Right lung (tissue), 10 donors: ENCODE measurements at places on chromosomes 13 and 19.

DNA sequence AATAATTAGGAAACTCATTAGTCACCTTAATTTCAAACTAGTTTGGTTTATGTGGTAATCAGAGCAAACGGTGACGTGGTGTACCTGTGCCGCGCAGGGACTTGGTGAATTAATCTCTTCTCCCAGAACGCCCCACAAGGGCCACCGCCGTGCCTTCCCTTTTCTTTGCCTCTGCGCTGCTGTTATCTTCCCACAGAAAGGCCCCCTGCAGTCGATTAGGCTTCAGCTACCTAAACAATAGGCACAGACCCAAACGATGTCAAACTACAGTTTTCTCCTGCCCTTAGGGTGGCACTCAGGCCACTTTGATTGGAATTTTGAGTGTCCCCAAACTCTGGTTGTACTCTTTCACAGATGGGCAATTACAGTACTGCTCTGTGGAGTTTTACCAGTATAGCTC lies 115.5 kb downstream of the GGACT start:
- no peak for DNase-seq

DNA sequence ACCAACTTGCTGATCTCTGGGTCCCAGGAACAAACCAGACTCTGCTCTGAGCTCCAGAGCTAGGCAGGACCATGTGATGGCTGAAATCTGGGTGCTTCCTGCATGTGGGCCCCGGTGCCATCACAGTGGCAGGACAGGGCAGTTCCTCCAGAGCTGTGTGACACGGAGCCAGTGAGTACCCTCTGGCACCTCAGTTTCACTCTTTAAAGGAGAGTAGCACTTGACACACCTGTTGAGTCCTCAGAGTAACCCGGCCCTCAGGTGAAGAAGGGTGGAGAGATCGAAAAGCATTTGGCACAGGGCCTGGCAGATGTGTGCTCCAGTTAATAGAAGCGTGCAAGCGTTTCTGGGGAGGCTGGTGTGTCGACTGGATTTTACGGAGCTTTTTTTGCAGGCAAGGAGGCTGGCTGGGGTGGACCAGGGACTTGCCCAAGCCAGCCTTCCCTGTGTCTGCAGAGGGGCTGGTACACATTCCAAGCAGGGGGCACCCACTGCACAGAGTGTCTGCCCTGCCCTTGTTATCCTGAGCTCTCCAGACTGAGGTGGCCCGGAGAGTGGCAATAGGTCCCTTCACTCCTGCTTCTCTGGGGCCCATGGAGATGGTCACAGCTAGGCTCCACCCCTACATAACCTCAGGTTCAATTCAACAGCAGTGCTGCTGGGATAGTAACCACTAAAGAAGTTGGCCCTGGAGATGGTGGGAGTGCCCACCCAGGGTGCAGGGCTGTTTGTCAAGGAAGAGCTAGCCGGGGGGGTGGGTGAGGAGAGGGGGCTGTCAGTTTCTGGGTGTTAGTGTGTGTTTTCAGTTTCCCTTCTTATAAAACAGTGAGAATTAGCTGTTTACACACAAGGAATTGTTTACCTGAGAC lies 8.3 kb downstream of the RPS19 start:
- no peak for DNase-seq

- no peak for DNase-seq
Measured at GRCh38 chr19:45814851-45815480, at the start of gene RSPH6A. Gene RSPH6A, minus strand, starts transcription at chr19:45815308. Its CDS starts 132 bp downstream, at chr19:45815176.

DNA sequence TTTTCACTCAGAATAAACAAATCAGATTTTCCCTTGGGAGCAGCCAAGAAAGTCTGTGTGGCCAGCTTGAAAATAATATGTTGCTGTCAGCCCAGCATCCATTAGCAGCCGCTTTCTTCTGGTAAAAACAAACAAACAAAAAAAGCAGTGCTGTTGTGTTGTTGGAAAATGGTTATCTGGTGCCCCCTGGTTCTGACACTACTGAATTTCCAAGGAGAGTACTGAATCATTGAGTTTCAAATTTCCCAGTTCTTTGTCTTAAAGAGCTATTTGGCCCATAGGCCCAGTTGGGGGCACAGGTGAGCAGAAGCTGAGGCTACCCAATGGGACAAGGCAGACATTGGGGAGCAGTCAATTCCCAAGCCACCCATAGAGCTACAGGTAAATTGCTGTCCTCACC lies 995.9 kb downstream of the UQCRFS1 start:
- DNase-seq, result peak; percentile 66

DNA sequence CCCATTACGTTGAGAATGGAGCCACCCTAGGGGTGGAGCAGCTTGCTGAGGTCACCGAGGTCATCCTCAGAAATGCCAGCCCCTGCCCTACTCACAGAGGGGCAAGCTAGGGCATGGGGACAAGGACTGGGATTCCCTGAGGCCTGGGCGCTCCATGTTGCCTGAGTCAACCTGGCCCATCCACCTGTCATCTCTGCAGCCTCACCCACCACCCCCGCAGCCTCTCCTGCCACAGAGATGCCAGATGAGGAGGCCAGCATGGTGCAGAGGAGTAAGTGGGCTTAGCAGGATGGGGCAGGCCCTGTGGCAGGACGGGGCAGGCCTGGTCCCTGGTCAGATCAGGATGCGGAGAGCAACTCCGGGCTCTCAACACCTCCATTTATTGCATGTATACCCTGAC lies 9.5 kb downstream of the NKPD1 start:
- DNase-seq, result no peak

- no peak for DNase-seq
Measured at GRCh38 chr13:79081942-79082341, 324.1 kb downstream of the RBM26 start.

DNA sequence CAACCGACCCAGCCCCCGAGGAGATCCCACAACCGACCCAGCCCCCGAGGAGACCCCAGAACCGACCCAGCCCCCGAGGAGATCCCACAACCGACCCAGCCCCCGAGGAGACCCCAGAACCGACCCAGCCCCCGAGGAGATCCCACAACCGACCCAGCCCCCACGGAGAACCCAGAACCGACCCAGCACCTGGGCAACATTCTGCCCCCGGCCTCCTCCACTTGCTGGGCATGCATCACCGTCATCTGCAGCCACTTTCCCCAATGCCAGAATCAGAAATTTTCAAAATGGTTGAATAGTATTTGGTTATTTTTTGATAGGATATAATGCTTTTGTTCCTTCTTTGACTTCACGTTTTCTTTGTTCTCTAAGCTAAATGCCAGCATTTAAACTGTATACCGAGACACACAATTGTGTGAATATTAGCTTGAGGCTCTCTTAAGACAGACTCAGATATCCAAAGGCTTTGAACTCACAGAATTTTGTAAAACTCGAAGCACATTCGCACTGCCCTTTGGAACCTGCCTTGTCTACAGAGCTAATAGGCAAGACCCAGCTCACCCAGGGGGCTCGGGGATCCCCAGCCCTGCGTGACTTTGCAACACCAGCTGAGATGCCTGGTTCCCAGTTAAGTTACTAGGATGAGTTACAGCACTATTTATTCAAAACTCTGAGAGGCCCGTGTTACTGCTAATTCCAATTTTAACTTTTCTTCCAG lies 15.5 kb upstream of the RASA3 start:
- no peak for DNase-seq

- no peak for DNase-seq
Measured at GRCh38 chr19:18465214-18465963, 27.5 kb upstream of the ISYNA1 start.
